ENCODE measurements at places on chromosomes 12 and 14.

DNA sequence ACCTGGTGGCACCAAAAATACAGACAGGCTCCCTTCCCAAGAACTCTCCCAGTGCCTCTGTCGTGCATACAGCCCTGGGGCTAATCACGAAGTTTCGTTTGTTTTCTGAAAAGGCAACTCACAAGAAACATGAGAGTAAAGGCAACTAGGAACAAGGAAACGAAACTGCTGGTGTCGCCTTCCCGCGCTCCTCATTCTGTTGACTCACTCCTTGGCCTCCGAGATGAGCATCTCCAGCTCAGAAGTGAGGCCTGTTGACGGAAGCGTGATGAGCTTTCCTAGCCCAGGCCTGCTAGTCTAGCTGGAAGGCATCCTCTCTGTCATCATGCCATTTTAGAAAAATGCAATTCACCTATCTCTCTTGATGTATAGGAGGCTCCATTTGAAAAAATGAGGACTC is 50.5 kb downstream of the TTC9 start:
- no peak for DNase-seq

GRCh38 chr12:28017126-28017872 is 44.8 kb upstream of the PTHLH start:
- DNase-seq: no peak

GRCh38 chr12:39920647-39921046 is 185.2 kb downstream of the SLC2A13 start:
- no peak for DNase-seq

- no peak for DNase-seq
These were observed 1.5 kb upstream of the KRT5 start for GRCh38 chr12:52521568-52522266.

GRCh38 chr12:14307004-14307403 is 58.5 kb upstream of the ATF7IP start:
- DNase-seq: no peak

- DNase-seq: no peak
These were observed 3.7 kb downstream of the ITGA5 start for GRCh38 chr12:54415221-54415929.

DNA sequence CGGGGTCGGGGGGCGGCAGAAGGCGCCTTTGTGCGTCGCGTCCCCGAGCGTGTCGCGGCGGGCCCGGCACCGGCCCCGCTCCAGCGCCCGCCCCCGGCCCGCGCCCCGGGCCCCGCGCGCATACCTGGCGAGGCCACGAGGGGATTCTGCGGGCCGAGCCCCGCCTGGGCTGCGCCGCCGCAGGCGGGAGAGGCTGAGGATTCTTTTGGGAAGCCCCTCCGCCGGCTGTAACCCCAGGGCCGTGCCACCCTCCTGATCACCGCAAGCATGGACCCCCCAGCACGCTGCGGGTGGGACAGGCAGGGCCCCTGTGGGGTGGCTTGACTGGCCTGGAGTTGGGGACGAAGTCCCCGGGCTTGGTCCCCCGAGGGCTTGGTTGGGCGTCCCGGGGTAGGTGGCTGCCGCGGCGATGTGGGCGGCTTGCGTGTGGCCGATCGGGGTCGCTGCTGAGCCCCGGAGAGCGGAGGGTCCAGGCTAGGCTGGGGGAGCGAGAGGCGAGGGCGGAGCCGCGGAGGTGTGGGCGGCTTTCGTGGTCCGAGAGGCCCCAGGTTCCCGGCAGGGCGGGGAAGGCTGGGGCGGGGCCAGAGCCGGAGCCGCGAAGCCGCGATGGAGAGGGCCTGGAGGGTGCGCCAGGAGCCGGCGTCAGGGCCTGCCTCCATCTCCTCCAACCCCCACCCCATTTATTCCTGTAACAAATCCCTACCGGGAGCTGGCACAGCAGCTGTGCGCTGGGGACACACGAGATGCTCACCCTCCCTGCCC is 28.4 kb upstream of the GPR132 start:
- no peak for DNase-seq

GRCh38 chr12:50088577-50089335 is 3.6 kb downstream of the SMARCD1 start:
- DNase-seq: no peak

GRCh38 chr12:70664465-70664881 is 27.2 kb upstream of the PTPRB start:
- DNase-seq: no peak

DNA sequence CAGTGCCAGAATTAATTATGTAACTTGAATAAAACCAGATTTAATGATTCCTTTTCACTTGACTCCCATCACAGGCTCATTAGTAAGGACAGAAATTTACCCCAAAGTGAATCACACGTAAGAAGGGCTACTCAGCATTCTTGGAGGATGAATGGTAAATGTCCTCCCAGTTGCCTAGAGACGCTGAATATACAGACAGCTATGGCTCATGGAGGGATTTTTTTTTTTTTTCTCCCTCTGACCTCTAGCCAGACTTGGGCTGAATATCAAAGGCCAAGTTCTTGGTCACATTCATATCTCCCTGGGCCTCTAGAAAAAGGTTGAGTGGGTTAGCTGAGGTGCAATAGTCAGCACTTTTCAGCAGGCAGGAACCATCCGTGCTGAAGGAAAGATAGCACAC is 77.5 kb downstream of the PHLDA1 start:
- DNase-seq: no peak

DNA sequence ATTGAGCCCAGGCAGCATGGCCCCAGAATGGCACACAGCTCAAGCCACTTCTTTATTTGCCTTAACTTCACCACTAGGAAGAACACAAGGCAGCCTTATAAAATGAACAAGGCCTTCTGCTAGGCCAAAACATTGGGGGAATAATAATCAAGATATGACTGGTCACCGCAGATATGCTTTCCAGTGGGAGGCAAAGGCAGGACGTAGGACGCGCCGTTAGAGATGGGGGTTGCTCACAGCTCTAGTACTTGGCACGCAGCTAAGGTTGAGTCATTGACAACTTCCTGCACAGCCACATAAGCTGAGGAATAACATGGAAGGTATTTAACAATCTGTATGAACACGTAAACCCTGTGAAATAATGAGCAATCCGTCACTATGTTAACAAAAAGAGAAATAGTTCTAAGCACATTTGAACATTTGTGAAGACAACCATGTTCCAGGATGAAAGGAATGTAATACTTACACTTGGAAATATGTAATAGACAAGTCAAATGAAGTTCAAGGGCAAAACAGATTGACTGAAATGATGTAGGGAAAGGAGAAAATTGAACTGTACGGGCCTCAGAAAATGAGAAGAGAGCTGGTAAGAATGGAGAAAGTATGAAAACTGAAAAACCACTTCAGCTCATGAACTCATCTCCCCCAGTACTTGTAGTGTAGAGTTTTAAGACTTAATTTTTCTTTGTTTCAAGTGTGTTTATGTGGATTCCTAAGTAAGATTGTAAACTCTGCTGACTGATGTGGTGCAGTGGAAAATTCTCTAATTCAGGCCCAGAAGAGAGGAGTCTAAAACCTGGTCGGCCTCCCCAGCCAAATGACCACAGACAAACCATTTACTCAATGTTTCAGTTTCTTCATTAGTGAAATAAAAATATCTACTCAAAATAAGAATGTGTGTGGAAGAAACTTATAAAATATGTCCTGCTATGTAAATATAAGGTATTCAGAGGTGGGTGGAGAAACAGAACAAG is 59.3 kb upstream of the CCDC91 start:
- no peak for DNase-seq

GRCh38 chr12:39332661-39333175 is 110.2 kb downstream of the KIF21A start:
- no peak for DNase-seq

DNA sequence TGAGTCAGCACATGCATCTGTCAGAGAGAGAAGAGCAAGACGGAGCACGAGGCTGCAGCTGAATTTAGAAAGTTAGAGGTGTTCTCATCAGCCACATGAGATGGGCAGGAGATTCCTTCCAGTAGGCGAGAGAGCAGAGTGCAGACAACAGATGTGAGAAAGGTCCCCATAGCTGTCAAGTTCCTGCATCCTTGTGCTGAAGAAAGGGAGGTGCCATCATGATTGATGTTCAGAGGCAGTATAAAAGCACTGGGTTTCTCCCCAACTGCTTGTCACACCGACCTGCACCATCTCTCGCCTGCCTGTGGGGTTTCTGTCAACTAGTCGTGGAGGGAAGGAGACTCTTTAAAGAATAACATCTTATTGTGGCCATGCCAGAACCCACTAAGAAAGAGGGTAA is at the start of gene MYBPC1:
Gene MYBPC1, plus strand, starts transcription at position 272 of the 400 bp plus-strand sequence. Its CDS starts 100 bp downstream, at position 372.
- DNase-seq: no peak

Measured in LNCaP clone FGC (cell line).